ENCODE measurements at places on chromosomes 5 and 9.

- no peak for DNase-seq
Measured at GRCh38 chr5:132371603-132371994, 2.1 kb downstream of the SLC22A5 start.

DNA sequence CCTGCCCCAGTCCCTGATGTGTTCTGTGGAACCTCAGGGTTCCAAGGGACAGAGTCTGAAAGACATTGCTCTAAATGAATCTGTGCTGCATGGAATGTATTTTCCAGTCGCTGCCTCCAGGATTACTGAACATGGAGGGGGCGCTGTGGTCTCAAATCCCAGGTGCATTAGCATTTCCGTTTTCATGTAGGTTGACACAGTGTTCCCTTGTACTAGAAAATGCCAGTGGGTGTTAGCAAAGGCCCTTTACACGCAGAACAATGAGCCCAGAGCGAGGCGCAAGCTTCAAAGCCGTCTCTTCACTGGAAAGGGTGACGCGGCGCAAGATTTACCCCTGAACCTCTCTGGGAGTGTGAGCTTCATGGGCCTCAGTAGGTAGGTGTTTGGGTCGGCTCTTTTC, 308.3 kb downstream of the SLIT3 start:
- DNase-seq = no peak

DNA sequence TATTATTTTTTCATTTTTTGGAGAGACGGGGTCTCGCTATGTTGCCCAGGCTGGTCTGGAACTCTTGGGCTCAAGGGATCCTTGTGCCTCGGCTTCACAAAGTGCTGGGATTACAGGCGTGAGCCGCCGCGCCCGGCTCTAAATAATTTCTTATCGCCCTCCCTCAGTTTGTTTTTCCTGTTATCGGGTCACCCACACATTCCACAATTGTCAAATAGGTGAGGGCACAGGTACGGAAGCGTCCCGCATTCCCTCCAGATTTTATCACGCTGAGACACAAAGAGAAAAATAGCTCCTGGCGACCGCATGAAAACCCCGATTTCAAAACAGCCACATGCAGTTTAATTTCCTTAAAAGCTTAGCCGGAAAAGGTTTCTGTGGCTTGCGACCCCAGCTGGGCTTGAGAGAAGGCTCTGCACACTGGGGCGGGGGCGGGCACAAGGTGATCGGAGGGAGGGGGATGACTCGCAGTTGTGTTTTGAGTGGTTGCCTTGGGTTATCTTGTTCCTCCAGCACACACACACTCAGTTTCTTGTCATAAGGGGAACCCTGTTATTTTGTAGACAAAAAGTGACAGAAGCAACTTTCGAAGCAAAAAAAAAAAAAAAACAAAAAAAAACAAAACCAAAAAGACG, 717 bp upstream of the IQGAP2 start:
- peak; percentile 87 for DNase-seq

GRCh38 chr9:127281891-127282290, 17.3 kb downstream of the GARNL3 start:
- DNase-seq = no peak

GRCh38 chr5:148961261-148962199, 101.3 kb downstream of the SH3TC2 start:
- DNase-seq = no peak

GRCh38 chr5:79263290-79263689, 27.4 kb downstream of the JMY start:
- DNase-seq = no peak

GRCh38 chr9:84778570-84778969, 109.0 kb downstream of the NTRK2 start:
- no peak for DNase-seq

DNA sequence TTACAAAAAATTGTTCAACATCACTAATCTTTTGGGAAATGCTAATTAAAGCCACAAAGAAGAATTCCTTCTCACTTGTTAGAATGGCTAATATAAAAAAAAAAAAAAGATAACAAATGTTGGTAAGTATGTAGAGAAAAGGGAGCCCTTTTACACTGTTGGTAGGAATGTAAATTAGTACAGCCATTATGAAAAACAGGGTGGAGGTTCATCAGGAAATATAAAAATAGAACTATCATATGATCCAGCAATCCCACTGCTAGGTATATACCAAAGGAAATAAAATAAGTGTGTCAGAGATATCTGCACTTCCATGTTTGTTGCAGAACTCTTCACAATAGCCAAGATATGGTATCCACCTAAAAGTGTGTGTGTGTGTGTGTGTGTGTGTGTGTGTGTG, 83.5 kb upstream of the RGMB start:
- no peak for DNase-seq

DNA sequence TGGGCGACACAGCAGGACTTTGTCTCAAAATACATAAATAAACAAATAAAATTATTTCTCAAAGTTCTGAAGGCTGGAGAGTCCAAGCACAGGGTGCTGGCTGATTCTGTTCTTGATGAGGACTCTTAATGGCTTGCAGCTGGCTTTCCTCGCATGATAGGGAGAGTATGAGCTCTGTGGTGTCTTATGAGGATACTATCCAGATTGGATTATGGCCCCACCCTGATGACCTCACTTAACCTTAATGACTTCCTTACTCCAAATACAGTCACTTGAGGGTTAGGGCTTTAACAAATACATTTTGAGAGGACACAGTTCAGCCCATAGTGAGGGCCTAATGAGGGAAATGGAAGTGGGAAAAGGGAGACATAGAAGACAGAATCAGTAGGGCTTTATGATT, 87.7 kb downstream of the FOCAD start:
- no peak for DNase-seq

GRCh38 chr5:178115136-178115813, 1.9 kb downstream of the N4BP3 start:
- DNase-seq = no peak

- DNase-seq = no peak
Measured at GRCh38 chr9:128916204-128916603, 4.6 kb upstream of the PHYHD1 start.

GRCh38 chr9:121672213-121672612, 20.8 kb downstream of the DAB2IP start:
- no peak for DNase-seq

- DNase-seq = no peak
Measured at GRCh38 chr9:129513856-129514496, 106.9 kb downstream of the C9orf50 start.

DNA sequence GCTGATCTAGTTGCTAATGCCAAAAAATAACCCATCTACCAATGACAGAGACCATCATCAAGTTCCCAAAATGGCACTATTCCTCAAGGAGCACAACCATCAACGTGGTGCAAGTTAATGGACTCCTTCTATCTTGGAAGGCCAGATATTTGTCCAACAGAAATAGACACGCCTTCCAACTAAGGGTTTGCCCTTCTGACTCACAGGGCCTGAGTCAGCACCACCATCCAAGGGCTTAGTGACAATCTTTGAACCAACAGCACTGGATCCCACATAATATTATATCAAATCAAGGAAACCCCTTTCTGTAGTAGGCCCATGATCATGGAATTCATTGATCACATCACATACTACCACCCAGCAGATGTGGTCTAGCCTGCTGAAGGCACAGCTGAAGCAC, 84.3 kb downstream of the MED27 start:
- DNase-seq = no peak

DNA sequence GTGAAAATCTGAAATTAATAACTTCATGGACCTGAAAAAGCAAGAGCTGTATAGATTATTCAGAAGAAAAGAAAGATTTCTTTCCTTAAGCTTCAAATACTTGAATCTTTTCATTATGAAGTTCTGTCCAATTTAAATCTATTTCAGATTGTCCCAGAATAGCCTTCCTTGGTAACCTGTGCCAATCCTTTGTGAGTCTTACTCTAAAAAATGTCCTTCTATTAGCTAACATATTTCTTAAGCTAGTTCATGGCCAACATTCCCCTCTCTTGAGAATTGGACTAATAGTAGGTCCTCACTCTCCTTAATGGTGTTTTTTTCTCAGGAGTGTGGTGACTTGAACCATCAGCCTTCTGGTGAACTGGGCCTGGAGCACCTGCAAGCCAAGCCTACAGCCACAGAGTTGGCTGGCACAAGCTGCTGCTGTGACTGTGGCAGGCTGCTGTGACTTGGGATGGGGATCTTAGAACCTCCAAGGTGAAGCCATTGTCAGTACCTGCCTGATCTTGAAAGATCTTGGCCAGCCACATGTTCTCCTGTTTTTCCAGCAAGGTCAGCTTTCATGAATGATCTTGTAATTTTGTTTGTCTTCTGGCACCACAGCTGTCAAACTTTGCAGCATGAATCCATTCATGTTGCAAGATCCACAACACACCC, 262.6 kb upstream of the MAP3K1 start:
- DNase-seq = no peak

DNA sequence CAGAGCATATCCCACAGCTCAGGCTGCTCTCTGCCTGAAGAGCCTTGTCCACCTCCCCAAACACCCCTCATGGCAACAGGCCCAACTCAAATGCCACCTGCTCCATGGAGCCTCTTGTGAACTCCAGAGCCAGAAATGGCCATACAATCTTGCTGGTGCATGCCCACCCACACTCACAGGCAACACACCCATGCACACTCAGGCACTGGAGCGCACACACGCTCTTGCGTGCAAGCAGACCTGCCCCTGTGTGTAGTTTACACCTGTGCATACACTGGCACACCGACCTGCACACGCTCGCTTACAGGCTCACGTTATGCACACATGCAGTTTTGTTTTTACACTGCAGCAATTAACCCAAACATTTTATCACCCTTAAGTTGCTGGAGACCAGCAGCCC, 40.0 kb downstream of the HRH2 start:
- no peak for DNase-seq

DNA sequence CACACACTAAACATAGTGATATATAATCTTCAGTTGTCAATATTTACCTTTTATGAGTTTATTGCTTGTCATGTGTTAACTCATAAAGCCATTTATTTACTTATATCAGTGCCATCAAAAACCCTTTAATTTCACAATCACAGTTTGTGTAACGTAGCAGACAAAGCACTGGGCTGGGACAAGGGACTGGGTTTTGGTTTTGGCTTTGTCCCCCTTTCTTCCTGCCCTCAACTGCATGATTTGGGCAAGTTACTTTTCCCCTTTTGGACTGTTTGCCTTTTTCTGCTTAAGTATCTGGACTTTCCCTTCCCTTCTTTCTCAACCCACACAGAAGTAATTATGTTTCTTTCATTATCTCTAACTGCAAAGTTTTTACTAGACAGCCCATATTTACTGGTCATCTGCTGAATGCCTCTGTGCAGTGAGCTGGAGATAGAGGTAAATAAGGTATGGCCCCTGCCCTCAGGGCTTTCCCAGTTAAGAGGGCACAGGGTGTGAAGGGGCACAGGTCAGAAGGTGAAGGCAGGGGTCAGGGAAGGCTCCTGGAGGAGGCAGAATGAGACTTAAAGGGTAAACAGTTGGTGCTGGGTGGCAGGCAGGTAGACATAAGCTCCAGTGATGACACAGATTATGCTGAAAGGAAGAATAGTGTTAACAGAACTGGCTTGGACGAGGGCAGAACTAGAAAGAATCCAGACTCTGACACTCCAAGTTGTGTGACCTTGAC, 14.8 kb upstream of the NR3C1 start:
- peak; percentile 29 for DNase-seq

GRCh38 chr5:40204144-40204543, 475.6 kb upstream of the PTGER4 start:
- no peak for DNase-seq

DNA sequence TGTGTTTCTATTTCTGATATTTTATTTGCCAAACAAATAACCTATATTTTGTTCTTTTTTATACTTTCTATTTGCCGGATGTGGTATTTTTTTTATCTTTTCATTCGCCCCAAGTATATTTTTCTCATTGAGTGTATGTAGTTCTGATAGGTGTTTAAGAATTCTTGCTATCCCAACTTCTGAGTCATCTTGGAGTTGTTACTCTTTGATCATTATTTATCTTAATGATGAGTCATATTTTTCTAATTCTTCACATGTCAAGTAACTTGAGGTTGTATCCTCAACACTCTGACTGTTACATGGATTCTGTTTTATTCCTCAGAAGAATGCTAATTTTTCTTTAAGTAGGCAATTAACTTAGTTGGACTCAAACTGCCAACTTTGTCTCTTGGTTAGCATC, 498.1 kb downstream of the TLE1 start:
- no peak for DNase-seq

DNA sequence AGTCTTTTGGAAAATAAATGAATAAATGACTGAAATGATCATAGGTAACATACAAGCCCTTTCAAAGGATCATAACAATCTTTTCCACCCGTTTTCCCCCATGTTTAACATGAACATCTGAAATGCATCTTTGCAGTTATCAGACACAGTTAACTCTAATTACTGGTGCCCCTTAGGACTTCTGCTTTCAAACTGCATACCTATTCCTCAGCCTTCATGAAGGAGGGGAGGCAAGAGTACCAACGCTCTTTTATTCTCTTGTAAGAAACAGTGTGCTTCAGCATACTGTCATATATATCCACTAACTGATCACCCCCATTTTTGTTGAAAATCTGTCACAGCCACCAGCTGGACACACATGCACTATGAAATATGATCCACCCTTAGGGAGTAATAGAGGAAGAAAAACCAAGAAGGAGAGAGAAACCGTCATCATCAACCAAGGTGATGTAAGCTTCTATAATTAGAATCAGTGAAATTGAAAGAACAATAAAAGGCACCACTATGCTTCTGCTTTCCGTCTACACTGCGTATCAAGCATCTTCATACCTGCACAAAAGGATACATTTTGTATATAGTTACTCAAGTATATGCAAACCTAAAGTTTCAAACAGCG, 98.7 kb downstream of the RAPGEF6 start:
- peak; percentile 70 for DNase-seq

DNA sequence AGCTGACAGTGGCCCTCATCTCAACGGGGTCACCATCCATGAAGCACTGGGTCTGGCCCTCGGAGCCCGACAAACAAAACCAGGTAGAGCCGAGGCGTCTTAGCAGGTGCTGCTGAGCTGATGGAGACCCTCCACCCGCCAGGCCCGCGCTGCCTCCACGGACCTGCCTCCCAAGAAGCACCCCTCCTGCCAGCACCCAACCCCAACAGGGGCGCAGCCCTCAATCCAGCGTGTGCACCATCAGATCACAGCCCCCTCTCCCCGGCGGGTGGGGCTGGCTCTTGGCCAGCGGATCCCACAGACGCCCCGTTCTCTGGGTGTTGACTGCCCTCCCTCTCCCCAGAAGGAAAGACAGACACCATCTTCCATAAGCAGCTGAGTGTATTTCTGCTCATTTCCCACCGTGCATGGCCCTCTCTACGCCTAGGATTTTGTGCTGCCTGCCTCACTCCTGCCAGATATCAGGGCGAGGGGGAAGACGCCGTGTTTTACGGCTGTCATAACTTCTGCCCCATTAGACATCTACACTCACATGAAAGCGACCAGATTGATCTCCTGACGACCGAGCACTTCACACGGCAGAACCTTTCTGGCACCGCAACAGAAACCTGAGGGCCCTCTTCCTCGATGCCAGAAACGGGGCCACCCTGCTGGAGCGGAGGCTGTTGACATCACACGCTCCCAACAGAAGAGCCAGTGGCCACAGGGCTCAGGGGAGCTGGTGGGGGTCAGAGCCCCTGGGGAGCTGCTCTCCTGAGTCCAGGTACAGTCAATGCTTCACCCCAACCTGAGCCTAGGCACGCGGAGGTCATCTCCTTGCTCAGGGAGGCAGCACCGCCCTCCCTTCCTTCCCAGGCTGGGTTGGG, 12.4 kb downstream of the NACC2 start:
- DNase-seq = no peak

Measured in GM10248 (cell line).